ENCODE measurements at places on chromosomes 7 and 10. TPM values are rescaled to one million over a fixed set of nuclear protein-coding genes. Genes with fewer than 3 reads are reported as not detected.

The AZGP1 gene
- total RNA-seq, result not detected

The CDNF gene
- 0.62 TPM for total RNA-seq

- no peak for DNase-seq
These were observed 1.5 kb downstream of the KCND2 start for GRCh38 chr7:120274482-120274881.

GRCh38 chr7:143073556-143073955 is 21.4 kb downstream of the OR6V1 start:
- DNase-seq, result peak; percentile 15

DNA sequence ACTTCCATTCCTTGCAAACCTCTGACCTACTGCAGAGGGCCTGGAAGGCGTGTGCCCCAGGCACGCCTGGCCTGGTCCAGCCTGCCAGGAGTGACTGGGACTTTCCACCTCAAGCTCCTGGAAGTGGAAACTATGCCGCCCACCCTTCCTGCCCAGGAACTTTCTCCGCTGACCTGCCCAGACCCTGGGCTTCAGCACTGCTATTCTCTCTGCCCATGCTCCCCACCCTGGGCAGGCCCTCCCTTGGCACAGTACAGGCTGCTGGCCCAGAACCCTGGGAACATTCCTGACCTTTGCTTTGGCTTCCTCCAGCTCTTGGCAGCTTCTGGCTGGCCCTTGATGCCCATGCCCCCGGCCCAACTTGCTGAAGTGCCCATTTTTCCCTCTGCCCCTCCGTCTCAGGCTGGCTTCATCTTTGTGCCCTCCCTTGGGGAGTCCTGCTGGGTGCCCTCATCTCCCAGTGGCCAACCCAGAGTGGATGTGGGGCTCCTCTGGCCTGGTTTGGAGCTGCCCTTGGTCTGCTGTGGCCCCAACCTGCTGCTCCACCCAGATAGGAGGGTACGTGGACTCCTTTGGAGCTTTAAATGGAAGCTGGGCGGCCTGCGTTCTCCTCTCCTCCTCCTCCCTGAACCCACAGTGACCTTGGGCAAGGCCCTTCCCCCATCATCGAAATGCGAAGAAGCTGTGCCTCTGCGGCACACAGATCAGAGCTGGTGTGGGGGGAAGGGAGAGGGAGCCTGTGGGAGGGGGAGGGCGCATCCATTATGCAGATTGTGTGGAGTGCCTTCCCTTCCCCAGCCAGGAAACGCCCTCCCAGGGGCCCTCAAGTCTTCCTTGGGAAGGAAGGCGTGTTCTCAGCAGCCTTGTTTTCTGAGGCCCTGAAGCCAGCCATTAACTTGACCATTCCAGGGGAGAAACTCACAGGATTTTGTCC is 3.4 kb downstream of the MMRN2 start:
- no peak for DNase-seq

Measured in activated CD4-positive, alpha-beta T cell treated with anti-CD3 and anti-CD28 coated beads, Interleukin-2, amount 10 ng/mL, durations not matched to agents 24 days and 14 days (primary cell).